ENCODE measurements at places on chromosomes 13 and 19. TPM values are rescaled to one million over a fixed set of nuclear protein-coding genes. Genes with fewer than 3 reads are reported as not detected.

- no peak for DNase-seq
These were observed 99.6 kb upstream of the NBEA start for GRCh38 chr13:34842466-34842865.

- peak; percentile 68 for DNase-seq
These were observed 2.9 kb upstream of the DCLK1 start for GRCh38 chr13:36133950-36134626.

GRCh38 chr19:7500811-7501450 lies 12.1 kb upstream of the PEX11G start:
- DNase-seq = peak; percentile 80

- DNase-seq = no peak
These were observed 70.1 kb downstream of the LRRC63 start for GRCh38 chr13:46281779-46282178.

- DNase-seq = peak; percentile 23
These were observed 178.0 kb upstream of the MIR17HG start for GRCh38 chr13:91169321-91170050.

DNA sequence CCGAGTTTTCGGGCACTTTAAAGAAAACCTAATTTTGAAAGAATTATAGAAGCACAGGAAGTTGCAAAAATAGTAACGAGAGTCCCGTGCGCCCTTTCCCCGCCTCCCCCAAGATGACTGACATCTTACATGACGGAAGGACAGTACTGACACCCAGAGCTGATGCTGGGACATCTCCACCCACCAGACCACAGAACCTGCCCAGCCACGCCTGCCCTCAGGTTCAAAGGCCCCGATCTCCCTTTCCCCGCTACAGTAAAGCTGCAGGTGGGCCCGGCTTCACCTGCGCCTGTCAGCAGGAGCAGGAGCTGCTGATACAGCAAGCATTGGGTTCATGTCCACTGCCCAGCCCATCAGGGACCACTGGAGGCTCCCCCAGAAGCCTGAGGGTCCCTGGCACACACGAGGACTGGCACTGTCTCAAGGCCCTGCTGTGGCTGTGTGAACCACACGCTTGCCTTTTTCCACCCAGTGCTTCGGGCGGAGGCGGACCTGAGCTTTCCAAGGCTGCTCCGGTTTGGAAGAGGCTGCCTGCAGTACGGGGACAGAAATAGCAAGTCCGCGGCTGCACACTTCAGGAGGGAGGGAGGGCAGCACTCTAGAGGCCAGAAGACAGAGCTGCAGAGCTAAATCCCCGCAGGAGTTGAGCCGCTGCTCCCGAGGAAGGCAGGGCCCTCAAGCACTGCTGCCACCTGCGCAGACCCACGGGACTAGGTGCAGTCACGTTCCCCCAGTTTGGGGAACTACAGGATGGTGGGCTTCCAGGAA lies 8.7 kb downstream of the MAP2K2 start:
- DNase-seq = no peak

- no peak for DNase-seq
These were observed 17.3 kb upstream of the DCLK1 start for GRCh38 chr13:36148446-36148845.

DNA sequence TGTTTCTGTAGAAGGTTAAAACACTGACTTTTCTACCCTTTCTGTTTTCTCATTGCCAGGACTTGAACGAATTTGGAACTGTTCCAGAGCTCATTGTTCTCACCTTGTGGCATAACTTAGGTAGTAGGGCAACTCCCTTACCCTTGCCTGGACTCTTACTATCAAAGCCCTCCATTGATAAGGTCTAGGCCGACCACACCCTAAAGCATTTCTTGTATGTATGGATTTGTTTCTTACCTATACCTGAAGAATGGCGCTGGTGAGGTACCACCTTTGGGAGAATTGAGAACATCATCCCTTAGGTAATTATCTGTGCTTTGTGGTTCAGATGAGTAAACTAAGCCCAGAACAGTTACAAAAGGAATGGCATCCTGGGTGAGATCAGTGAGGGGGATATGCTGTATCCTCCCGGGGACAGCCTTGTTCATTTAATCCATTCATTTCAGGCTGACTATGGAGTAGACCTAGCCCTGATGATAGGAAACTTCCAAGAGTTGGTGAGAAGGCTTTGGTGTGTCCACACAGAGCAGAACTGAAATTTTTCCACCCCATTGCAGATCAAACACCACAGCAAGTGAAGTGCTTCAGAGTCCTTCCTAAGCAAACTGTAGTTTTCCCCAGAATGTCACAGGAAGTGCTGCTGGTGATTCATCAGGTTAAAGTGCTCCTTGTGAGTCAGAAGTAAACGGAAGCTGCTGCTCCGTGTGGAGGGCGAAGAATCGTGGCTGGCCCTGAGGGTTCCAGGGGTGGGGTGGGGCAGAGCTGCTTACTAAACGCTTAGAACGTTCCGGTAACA lies 113.0 kb downstream of the TEX26 start:
- DNase-seq = peak; percentile 90

DNA sequence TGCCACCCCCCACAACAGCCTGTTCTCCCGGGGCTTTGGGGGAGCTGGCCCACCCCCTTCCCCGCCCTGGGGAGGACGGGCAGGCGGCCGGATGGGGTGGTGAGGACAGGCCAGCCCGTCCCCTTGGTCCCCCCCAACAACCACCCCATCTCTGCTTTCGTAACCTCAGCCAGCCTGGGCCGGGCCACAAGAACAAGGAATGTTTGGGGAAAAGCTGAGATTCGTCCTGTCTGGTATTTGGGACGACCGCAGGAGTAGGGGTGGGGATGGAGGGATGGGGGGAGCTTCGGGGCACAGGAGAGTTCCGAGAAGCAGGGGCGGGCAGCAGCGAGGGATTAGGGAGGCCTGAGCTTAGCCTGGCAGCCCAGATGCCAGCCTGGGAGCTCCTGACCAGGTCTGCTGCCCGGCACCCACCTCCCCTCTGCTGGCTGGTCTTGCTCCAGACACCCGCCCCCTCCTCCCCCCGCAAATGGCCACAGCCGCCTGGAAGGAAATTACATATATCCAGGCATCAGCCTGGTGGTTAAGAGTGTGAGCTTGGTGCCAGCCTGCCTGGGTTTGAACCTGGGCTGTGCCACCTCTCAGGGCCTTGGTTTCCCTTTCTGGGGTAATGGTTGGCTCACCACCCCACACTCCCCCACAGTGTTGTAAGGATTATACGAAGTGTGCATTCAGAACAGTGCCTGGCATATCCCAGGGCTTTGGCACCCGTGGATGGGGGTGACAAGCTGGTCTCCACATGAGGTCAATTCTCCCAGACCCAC lies at the start of gene PODNL1:
Gene PODNL1 (minus strand): TSS at position 117 of the 764 bp plus-strand sequence. CDS start 236 bp downstream, outside the sequence.
- DNase-seq = no peak

- DNase-seq = peak; percentile 17
These were observed 52.7 kb downstream of the TSC22D1 start for GRCh38 chr13:44523146-44524015.

DNA sequence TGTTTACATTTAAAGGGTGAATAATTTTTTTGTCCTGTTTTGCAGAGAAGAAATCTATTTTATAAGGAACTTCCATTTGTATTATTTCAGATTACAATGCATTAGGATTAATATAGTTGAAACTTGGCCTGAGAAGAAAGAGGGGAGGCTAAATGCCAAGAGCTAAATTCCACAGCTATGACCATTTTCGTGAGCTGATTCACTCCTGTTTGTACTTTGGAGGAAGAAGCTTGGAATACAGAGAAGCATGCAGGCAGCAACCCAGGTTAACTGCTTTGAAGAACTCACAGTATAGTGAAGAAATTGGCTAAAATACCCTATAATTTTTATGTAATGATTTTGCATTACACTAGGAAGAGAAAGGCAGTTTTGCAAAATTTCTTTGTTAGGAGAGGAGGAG lies 309.4 kb upstream of the KLF12 start:
- no peak for DNase-seq

- DNase-seq = no peak
These were observed 3.5 kb upstream of the TLE5 start for GRCh38 chr19:3065675-3066357.

STAP2 gene
- 3.0 TPM for total RNA-seq

ZNF296 gene
- total RNA-seq = 3.0 TPM

PCSK4 gene
- total RNA-seq = 7.2 TPM

TTC9B gene
- total RNA-seq = not detected

ZNF682 gene
- total RNA-seq = not detected

PCDH20 gene
- 1.9 TPM for total RNA-seq

NKG7 gene
- total RNA-seq = not detected

DAND5 gene
- total RNA-seq = 0.17 TPM

SYCN gene
- total RNA-seq = not detected

C1QTNF9 gene
- total RNA-seq = not detected

SPRYD7 gene
- 2.9 TPM for total RNA-seq

All from A673 (cell line).